T-helper 1 cell treated with Interleukin-12 subunit alpha and Interleukin-12 subunit beta and Interleukin-4 antibody, amounts not matched to agents 30 ng/mL and 1 ng/mL, for 36 hours (primary cell): ENCODE measurements at places on chromosomes 4 and X. TPM values are rescaled to one million over a fixed set of nuclear protein-coding genes. Genes with fewer than 3 reads are reported as not detected.

Gene PAGE5
- not detected in 2 replicates for total RNA-seq

Gene BMP3
- not detected in 2 replicates for total RNA-seq

Gene GLUD2
- total RNA-seq, result 0.12 and 0.29 TPM in 2 replicates

Gene PROM1
- total RNA-seq, result not detected in 2 replicates

Gene NPY5R
- not detected in 2 replicates for total RNA-seq

Gene GPR119
- not detected in 2 replicates for total RNA-seq

Gene PDLIM3
- not detected in 2 replicates for total RNA-seq

Gene NUDT11
- total RNA-seq, result 0.71 and 1.2 TPM in 2 replicates

Gene SMIM10
- 0.49 and 0.54 TPM in 2 replicates for total RNA-seq

Gene FGFBP1
- total RNA-seq, result not detected in 2 replicates

Gene ART3
- total RNA-seq, result not detected in 2 replicates

Gene TLR6
- 6.7 and 7.6 TPM in 2 replicates for total RNA-seq

Gene USO1
- total RNA-seq, result 50.0 and 51.2 TPM in 2 replicates

Gene FHDC1
- 0.15 and 0.22 TPM in 2 replicates for total RNA-seq

Gene FAM47E
- not detected in 2 replicates for total RNA-seq

Gene FAT4
- total RNA-seq, result not detected in 2 replicates

Gene TEX13B
- total RNA-seq, result not detected in 2 replicates

Gene TRIM60
- not detected in 2 replicates for total RNA-seq

Gene TBC1D14
- 70.7 and 76.7 TPM in 2 replicates for total RNA-seq

Gene AR
- 0.02 TPM in 1 of 2 replicates, not detected in the other for total RNA-seq

Gene KDM6A
- 26.0 and 30.3 TPM in 2 replicates for total RNA-seq

Gene HPGDS
- total RNA-seq, result not detected in 2 replicates

Gene SPANXN5
- total RNA-seq, result not detected in 2 replicates

Gene GUCY1A1
- total RNA-seq, result not detected in 2 replicates

Gene CFI
- total RNA-seq, result not detected in 2 replicates

Gene RBMXL3
- not detected in 2 replicates for total RNA-seq

Gene SH3D19
- not detected in 2 replicates for total RNA-seq

Gene MAGEB17
- total RNA-seq, result not detected in 2 replicates

Gene DCAF4L1
- total RNA-seq, result 0.32 TPM in 2 replicates

Gene P2RY4
- total RNA-seq, result 0.34 TPM in 1 of 2 replicates, not detected in the other

Gene ZNF157
- total RNA-seq, result 0.15 and 0.20 TPM in 2 replicates

Gene SPANXN4
- not detected in 2 replicates for total RNA-seq

Gene ZAR1
- total RNA-seq, result not detected in 2 replicates

Gene PARM1
- total RNA-seq, result not detected in 2 replicates

Gene DCX
- not detected in 2 replicates for total RNA-seq

Gene CXorf65
- total RNA-seq, result 25.9 and 39.8 TPM in 2 replicates

Gene GPR50
- total RNA-seq, result not detected in 2 replicates
